Hematopoietic multipotent progenitor cell treated with erythropoietin and hydrocortisone succinate and interleukin-3 and kit ligand, for 15 days (in vitro differentiated cells): ENCODE measurements at places on chromosomes 11 and 22.

GRCh38 chr11:97078443-97078842, 688.6 kb downstream of the JRKL start:
- no peak for DNase-seq

GRCh38 chr11:62153087-62153395, 29.2 kb downstream of the INCENP start:
- DNase-seq = no peak

- peak; percentile 38 for DNase-seq
Observed at GRCh38 chr22:19121631-19122142, 525 bp downstream of the DGCR2 start.

DNA sequence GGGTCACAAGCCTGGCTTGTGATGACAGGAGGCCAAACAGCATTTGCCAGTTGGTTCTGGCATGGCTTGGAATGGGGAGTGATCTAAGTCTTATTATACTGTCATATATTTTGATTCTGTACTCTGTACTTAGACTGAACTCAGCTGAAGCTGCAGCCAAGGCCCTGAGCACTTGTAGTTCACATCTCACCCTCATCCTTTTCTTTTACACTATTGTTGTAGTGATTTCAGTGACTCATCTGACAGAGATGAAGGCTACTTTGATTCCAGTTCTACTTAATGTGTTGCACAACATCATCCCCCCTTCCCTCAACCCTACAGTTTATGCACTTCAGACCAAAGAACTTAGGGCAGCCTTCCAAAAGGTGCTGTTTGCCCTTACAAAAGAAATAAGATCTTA, 843 bp downstream of the OR56B1 start:
- DNase-seq = no peak

GRCh38 chr11:57386178-57386940, 4.1 kb downstream of the PRG2 start:
- no peak for DNase-seq
